Mesothelial cell of epicardium (in vitro differentiated cells): ENCODE measurements at places on chromosomes 3 and 15.

GRCh38 chr3:179045719-179046402, 25.7 kb downstream of the ZMAT3 start:
- DNase-seq: no peak

GRCh38 chr3:47580481-47580880, 1.8 kb upstream of the CSPG5 start:
- DNase-seq: no peak

GRCh38 chr15:79989682-79990081, 18.7 kb upstream of the BCL2A1 start:
- no peak for DNase-seq

- no peak for DNase-seq
Observed at GRCh38 chr3:150050510-150050909, 79.8 kb upstream of the PFN2 start.

GRCh38 chr3:177251755-177252154, 54.5 kb upstream of the TBL1XR1 start:
- no peak for DNase-seq

DNA sequence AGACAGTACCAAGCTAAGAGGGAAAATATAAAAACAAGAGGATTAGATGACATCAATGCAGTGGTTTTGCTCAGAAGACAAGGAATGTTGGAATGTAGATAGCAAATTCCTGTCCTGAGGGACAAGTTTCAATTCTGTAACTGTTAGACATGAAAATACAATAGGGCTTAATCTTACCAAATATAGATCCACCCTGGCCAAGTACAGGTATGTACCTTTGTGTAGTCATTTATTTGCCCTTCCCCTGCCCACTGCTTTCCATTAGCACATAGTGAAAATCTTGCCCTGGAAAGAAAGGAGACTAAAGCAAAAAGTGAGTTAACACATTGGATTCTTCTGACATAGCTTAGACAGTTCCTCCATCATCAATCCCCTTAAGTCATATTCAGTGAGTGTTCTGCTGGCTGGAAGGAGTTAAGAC, 389.0 kb upstream of the THBS1 start:
- no peak for DNase-seq
